M059J (cell line): ENCODE measurements at places on chromosomes 2 and 18.
A peak's percentile ranks its signal among the peaks of the same experiment; 100 is the strongest.

- DNase-seq, result no peak
Observed at GRCh38 chr2:209602259-209602658, 169.4 kb upstream of the UNC80 start.

GRCh38 chr18:13568443-13569392 is 157.6 kb downstream of the FAM210A start:
- DNase-seq, result no peak

- DNase-seq, result no peak
Observed at GRCh38 chr2:204039298-204039838, 102.8 kb downstream of the ICOS start.

- DNase-seq, result no peak
Observed at GRCh38 chr2:62334440-62335058, 138.6 kb downstream of the B3GNT2 start.

- no peak for DNase-seq
Observed at GRCh38 chr2:99675130-99675661, 185.4 kb upstream of the REV1 start.

- no peak for DNase-seq
Observed at GRCh38 chr2:3139906-3140305, 237.7 kb downstream of the EIPR1 start.

DNA sequence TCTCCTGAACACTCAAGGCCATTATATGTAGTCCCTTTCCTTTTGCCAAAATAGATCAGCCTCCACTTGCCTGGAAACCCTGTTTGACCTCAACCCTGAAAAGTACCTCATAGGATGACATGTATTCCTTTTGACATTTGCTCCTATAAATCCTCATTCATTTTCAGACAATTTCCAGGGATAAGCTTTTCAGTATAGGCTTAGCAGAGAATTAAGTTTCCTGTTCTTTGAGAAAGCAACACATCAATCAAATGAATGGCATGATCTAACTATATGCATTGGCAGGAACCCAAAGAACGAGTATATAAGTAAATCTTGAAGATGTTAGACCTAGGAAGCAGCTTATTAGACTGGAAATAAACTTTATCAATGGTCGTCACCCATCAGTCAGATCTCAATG is 483.0 kb downstream of the CCDC85A start:
- no peak for DNase-seq

DNA sequence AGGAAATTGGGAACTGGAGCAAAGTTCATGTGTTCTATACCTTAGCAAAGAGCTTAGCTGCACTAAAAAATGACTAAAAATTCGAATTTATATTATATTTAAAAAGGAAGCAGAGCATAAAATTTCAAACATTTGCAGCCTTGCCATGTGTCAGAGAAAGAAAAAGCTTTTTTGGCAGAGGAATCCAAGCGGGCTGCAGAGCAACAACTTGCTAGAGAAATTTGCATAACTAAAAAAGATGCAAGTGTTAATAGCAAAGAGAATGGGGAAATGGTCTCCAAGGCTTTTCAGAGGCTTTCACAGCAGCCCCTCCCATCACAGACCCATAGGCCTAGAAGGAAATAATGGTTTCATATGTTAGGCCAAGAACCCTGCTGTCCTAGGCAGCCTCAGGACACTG is 1315.9 kb downstream of the DSC3 start:
- DNase-seq, result no peak

GRCh38 chr2:185433824-185434223 is 304.8 kb upstream of the FSIP2 start:
- peak; percentile 32 for DNase-seq

DNA sequence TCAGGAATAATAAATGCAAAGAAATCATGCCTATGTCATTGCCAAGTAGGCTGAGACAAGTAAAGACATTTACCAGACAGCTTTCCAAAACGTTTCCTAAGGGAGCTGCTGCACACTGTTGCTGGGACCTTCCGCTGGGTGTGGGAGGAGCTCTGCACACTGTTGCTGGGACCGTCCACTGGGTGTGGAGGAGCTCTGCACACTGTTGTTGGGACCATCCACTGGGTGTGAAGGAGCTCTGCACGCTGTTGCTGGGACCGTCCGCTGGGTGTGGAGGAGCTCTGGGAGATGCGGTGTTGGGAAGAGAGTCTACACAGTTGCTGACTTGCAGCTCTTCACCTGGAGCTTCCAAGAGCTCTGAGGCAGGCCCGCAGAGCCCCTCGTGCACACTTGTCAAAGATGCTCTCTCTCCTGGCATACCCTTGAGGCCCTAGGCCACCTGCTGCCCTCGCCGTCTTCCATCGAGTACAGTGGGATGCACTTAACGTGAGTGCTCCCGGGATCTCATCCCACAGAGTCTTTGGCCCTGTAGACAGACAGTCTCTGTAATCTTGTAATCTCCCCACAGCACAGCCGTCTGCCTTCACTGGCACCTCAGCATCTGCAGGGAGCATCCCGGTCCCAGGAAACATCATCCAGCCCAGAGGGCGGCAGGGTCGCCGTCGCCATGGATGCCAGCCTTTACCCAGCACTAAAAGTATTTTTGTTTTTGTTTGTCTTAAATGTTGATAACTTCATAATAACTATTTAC is 51.4 kb downstream of the TRAPPC12 start:
- DNase-seq, result no peak

DNA sequence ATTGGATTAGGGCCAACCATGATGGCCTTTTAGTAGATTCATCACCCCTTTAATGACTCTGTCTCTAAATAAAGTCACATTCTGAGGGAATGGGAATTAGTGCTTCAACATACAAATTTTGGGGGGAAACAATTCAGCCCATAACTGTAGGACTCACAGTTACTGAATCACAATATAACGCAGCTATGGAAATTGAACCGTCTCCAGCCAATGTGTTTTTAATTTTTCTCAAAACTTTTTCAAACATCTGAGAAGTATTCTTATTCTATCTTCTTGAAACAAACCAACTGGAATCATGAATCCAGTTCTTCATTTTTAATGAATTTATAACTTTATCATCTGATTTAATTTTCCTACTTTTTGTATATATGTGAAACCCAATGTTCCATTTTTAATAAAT is 373.1 kb upstream of the SYT4 start:
- no peak for DNase-seq

GRCh38 chr2:74959106-74959751 is 786 bp downstream of the POLE4 start:
- DNase-seq, result no peak

- DNase-seq, result peak; percentile 39
Observed at GRCh38 chr2:143071185-143071876, 57.9 kb upstream of the ARHGAP15 start.

DNA sequence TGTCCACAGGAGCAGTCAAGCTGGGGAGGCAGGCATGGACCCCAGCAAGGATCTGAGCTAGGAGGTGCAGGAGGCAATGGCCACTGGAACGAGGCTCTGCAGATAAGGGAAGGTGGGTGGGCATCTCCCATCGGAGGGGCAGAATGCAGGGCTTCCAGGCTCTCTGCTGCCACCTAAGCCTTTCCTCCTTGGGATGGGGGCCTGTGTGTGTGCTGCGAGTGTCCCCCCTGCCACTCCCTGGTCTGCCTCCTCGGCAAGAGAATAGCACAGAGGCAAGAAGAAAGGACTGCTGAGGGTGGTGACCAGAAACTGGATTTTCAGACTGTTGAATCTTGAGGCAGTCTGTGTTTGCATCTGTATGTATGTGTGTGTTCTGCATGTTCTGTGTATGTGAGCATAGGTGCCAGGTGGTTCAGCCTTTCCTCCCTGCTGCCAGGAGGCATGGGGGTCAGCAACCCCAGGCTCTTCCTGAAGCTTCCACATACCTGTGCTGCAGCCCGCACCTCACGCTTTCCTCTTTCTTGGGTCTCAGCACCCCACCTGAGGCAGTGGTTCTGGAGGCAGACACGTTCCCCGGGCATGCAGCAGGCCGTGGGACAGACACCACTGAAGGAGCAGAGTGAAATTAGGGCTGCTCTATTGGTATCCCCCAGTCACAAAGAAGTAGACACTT is 86.7 kb downstream of the EPAS1 start:
- DNase-seq, result no peak

DNA sequence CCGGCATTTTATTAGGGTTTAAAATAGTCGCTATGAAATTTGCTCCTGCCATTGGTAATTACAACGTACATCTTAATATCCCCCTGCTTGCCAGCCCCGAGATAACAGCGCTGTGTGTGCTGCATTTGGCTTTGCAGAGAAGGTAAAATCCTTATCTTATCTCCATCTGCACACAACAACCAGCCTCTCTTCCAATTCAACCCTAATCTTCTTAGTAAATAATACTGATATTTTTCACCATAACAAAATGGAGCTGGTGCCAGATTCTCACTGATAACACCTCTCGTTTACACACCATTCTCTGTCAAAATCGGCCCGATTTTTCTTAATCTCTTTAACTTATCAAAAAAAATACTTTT is 61.4 kb upstream of the SIX3 start:
- DNase-seq, result no peak

GRCh38 chr2:240567872-240568677 is at the start of gene RNPEPL1:
RNPEPL1 (plus strand) TSS chr2:240568484; CDS start chr2:240568587, 103 bp downstream.
- DNase-seq, result peak; percentile 33

DNA sequence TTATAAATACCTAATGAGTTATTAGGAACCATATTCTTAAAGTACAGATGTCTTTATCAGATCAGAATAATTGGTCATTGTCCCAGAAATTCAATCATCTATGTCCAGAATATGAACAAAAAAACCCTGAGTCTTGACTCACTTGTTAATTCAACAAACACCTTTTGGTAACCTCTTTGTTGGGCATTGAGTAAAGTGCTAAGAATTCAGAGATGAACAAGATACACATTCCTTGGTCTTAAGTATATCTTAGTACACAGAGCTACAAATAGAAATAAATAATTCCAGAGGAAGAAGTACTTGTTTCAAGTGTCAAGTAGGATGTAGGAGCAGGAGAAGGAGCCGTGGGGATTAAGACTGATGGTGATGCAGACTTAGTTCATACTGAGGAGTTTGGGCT is 798.1 kb downstream of the CPS1 start:
- no peak for DNase-seq

- DNase-seq, result no peak
Observed at GRCh38 chr2:15634846-15635490, 43.3 kb downstream of the DDX1 start.

DNA sequence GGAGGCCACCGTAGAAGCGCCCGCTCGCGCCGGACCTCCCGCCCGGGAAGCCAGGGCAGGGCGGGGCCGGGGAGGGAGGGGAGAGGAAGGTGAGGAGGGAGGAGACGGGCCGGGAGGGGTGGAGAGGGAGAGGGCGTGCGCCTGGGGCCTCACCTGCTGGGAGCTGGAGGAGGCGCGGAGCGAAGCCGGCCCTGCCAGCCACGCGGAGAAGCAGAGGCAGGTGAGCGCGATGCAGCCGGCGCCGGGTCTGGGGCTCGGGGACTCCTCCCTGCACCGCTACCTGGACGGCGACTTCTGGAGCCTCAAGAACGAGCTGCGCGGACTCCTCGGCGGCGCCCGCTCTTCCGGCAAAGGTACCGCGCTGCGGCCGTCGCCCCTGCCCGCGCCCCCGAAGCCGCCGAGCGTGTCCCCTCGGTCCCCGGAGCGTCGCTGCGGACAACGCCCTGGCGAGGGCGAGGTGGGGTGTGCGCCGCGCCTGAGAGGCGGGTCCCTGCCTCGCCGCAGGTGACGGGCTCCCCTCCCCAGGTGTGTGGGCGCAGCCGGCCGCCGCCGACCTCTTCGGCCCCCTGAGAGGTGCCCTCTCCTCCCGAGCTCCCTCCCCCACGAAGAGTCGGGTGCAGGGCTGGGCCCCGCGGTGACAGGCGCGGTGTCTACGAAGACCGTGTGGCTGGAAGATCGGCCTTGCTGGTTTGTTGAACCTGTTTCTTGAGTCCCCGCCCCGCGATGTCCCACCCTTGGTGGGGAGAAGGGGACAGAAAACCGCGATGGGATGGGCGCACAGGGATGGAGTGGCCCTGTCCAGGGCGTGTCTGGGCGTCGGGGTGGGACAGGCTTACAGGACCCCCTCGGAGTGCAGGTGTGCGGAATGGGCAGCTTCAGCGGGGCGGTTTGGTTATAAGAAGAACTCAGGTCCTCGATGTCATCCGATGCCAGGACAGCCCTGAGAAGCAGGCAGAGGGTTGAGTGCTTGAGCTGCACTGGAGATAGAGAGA is at the start of gene ACOXL:
ACOXL (plus strand) TSS at position 152 of the 992 bp plus-strand sequence. CDS start 35,817 bp downstream, outside the sequence.
- DNase-seq, result no peak

GRCh38 chr2:10880586-10881321 is 31.0 kb upstream of the KCNF1 start:
- no peak for DNase-seq

DNA sequence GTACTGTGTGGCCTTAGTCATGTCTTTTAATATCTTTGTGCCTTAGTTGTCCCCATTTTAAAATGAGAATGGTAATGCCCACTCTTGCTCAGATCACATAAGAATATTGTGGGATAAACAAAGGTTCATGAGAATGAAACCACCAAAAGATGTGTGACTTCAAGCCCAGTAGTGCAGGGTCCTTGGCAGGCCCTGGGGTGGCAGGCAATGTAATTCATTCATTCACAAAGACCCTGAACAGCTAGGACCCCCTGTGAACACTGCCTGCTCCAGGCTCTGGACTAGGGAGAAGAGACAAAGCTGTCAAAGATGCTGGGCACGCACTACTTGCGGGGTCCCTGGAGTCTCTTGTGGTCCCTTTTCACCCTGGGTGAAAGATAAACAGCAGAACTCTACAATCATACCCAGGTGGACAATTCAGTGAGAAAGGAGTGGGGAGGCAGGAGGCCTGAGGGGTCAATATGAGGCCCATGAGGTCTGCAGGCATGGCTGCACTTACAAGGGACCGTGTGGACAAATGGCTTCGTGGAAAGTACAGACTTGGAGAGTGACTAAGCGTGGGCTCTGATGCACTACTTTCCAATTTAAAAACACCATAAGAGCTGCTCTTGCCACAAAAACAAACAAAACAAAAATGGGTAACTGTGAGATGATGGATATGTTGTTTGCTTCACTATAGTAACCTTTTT is 136.1 kb downstream of the SMAD7 start:
- DNase-seq, result peak; percentile 42

GRCh38 chr2:168032091-168032490 is 215.3 kb downstream of the STK39 start:
- DNase-seq, result no peak

DNA sequence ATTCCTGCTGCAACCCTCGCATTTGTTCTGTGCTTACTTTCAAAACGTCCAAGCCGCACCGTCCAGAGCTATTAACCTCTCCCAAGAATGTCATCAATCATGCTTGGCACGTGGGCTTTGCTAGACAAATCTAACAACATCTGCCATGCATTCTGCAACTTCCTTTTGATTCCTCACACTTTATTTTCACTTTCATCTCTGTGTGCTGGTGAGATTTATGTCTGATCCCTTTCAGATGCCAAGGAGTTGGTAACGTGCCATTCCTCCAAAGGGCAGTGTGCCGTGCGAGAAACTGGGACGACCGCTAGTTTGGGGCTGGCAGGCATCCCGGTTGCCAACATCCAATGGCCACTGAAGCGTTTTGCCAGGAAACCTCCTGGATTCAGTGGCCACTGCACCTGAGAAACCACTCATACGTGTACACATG is 230.0 kb upstream of the PARD3B start:
- peak; percentile 85 for DNase-seq

- DNase-seq, result peak; percentile 59
Observed at GRCh38 chr18:36212301-36213171, 25.2 kb downstream of the MOCOS start.

GRCh38 chr18:41378598-41378997 is 576.4 kb upstream of the PIK3C3 start:
- DNase-seq, result peak; percentile 64
